Stimulated activated CD8-positive, alpha-beta memory T cell treated with anti-CD3 and anti-CD28 coated beads, Interleukin-4, amount 100 ng/mL, for 1 hour (primary cell): ENCODE measurements at places on chromosomes 12 and 14.

GRCh38 chr12:50988051-50988450 is 35.7 kb downstream of the HIGD1C start:
- DNase-seq, result no peak

DNA sequence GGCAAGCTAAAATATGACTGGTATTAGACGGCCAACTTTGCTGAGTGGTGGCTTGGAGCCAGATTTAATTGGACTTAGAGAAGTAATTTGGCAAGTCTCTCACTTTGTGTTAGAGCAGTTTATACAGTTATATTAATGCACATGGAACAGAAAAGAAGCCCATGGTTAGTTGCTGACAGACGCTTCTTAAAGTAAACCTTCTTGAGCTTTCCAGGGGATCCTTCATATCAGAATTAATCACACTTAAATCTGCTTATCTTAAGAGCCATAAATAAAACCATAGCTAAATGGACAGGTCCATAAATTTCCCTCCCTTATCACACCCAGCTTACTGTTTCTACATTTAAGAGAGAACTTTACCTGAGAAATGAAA is 9.6 kb downstream of the GSG1 start:
- no peak for DNase-seq

DNA sequence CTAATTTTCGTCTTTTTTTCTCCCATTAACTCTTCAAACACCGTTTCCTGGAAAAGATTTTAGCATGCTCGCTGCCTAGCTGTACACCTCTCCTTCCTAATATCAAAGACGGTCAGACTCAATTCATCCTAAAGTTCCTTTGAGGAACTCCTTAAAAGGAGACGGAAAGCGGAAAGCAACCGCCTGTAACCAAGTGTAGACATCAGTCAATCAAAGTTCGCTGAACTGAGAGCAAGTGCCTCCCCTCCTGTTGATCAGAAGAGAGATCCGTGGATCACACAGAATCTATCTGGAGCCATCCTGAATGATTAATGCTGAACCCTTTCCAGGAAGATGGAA is 412 bp upstream of the TEP1 start:
- DNase-seq, result no peak

DNA sequence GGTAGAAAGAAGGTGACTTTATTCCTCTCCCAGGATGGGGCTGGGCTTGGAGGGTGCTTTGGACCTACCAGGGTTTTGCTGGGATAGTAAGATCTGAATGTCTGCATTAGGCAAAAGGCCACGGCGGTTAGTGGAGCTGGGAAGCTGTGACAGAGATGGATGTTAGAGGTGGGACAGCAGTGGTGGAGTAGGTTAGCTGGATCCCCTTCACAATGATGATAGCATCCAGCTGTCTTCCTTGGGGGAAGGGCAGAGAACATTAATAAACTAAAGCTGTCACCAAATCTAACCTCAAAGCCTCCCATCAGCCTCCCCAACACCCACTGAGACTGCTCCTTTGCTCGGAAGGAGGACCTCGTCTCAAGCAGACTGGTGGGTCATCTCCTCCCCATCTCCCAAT is 104.8 kb downstream of the GPATCH2L start:
- no peak for DNase-seq

- DNase-seq, result no peak
These were observed 10.2 kb downstream of the KCNH3 start for GRCh38 chr12:49548822-49549648.

DNA sequence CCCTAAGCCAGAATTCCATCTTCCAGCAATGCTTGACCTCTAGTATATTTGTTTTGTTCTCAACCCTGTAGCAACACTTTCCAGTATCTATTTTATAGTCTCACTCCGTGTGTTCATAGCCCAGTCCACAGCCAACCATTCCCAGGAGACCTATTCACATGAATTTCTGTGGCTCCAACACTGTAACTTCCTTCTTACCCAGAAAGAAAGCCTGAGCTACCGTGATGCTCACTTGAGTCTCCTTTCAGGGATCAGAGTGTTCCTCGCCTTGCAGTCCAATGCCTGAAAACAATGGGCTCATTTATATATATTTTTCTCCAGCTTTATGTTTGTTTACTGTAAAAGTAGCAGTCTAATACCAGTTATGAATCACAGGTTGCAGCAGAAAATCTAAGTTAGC is 645.0 kb upstream of the NOVA1 start:
- DNase-seq, result no peak

GRCh38 chr12:23827353-23827752 is 122.1 kb downstream of the SOX5 start:
- DNase-seq, result no peak

GRCh38 chr12:56723352-56723751 is 1.7 kb downstream of the NACA start:
- DNase-seq, result no peak

DNA sequence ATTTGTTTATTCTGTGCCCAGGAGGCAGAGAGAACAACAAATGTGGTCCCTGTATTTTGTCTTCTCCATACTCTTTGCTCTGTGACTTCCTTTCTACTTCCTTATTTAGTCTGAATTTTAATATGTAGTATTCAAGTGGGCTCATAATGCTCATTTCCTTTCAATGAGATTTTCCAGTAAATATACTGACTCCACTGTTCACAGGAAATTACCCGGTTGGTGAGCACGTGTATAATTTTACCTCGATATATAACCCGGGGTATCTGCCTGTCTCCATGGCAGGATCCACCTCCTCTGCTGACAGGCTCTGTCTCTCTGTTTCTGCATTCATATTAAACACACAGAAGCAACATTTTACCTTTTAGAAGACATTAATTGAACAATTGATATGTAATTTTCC is 166.0 kb downstream of the SLC38A4 start:
- no peak for DNase-seq

GRCh38 chr14:60153991-60154390 is 11.2 kb downstream of the DHRS7 start:
- no peak for DNase-seq

DNA sequence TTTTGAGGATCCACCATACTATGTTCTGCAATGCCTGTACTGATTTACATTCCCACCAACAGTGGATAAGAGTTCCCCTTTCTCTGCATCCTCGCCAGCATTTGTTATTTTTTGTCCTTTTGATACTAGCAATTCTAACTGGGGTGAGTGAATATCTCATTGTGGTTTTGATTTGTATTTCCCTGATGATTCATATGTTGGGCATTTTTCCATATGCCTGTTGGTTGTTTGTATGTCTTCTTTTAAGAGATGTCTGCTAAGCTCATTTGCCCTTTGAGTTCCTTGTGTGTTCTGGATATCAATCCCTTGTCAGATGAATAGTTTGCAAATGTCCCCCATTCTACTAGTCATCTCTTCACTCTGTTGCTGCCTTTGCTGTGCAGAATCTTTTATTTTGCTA is 49.0 kb upstream of the MSRB3 start:
- no peak for DNase-seq

GRCh38 chr12:119005913-119006312 is 24.6 kb downstream of the SRRM4 start:
- no peak for DNase-seq

DNA sequence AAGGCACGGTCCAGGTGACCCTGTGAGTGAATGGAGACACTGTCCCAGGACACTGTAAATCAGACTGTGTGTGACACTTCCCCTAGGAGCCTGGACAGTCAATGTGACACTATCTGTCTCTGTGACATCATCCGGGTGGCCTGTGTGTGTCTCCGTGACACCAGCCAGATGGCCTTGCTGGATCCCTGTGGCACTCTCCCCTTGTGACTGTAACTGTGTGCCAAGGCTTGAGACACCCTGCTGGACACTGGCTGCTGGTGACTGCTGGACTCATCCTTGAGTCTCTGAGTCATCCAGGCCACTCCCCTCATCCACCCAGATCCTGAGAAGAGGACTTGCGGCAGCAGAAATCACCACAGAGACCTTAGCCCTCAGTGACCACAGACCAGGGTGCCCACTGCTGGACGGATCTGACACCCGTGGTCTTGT is 51.6 kb downstream of the MVK start:
- no peak for DNase-seq

DNA sequence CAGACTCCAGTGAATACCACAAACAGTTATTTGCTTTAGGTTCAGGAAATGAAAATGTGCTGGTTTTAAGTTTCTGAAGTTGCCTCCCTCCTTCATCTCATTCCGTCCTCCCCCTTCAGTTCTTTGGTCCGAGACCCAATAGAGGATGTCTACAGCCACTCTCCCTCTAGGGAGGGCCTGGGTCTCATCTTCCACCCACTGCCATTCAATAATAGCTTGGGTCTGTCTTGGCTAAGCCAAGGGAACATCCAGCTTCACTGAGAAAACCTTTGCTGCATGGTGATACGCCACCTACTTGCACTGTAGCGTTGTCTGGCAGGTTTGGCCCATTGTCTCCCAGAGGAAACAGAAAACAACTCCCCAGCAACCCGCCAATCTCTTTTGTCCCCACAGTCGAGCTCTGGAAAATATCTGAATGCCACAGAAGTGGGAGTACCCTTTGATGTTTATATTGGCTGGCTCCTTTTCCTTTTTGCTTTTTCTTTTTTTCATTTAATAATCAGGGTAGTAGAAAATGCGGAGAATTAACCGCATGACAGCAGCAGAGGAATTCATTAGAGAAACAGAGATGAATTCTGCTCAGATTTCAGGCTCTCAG is 380.1 kb downstream of the RAD51B start:
- no peak for DNase-seq

DNA sequence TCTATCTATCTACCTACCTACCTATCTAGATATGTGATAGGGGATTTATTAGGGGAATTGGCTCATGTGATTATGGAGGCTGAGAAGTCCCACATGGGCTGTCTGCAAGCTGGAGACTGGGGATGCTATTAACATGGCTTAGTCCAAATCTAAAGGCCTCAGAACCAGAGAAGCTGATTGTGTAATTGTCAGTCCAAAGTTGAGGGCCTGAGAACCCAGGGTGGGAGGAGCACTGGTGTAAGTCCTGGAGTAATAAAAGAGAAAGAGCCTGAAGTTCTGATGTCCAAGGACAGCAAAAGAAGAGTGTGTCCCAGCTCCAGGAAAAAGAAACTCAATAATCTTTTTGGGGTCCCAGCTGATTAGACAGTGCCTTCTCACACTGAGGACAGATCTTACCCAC is 98.5 kb upstream of the SEL1L start:
- DNase-seq, result no peak

DNA sequence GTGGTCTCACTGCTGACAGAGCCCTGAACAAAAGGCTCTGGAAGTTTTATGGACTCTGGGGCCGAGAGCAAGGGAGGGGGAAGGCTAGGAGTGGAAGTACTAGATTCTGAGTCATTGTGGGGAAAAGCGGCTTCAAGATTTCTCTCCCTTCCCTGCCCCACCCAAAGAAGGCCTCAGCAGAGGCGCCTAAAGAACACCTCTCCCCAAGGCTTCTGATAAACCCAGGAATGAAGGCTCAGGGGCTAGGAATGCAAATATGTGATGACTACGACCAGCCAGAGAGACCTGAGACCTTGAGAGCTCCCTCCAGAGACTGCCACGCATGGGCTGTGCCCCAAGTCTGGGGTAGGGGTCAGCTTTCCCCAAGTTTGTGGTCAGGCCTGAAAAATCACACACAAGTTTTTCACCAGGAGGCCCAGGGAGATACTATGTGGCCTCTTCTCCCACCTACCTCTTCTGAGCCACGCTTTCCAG is 130.7 kb upstream of the HIF1A start:
- DNase-seq, result no peak

GRCh38 chr14:80714474-80714873 is 227.1 kb downstream of the CEP128 start:
- DNase-seq, result no peak

GRCh38 chr12:53722450-53723041 is 4.7 kb downstream of the CALCOCO1 start:
- DNase-seq, result no peak

DNA sequence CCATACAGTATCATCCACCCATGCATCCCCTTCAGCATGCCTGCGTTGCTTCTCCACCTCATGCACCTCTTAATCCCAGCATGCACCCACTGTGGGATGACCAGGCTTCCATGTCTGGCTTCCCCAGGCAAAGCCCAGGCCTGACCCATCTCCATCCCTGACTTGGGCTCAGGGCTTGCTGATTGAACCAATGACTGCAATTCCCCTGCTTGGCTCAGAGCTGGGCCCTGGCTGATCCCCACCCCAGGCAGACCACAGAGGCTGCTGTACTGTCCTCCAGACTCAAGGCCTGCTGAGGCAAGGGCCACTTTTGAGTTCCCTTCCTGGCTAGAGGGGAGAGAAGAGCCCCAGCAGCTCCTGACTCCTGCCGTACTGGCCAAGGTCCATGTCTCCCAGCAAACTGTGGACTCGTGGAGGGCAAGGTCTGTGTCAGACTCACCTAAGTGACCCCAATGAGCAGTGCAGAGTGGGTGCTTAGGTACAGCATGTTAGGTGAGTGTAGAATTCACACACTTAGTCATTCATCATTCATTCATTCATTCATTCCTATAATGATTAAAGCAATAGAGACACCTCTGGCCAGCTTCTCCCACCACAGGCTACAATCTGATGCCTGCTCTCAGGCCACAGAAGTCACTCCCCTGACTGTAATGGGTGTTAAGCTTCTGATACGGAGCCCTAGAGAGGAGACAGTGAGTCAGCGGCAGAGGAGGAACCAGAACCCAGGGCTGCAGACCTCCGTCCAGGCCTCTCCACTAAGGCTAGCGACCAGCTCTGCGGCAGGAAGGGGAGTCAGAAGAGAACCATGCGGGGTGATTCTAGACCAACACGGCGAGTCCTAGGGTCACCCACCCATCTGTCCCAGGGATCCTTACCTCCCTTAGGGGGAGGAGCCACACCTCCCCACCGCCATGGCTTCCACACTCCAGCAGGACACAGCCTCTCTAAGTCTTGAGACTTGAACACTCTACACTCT is 2.9 kb downstream of the BEGAIN start:
- DNase-seq, result no peak

DNA sequence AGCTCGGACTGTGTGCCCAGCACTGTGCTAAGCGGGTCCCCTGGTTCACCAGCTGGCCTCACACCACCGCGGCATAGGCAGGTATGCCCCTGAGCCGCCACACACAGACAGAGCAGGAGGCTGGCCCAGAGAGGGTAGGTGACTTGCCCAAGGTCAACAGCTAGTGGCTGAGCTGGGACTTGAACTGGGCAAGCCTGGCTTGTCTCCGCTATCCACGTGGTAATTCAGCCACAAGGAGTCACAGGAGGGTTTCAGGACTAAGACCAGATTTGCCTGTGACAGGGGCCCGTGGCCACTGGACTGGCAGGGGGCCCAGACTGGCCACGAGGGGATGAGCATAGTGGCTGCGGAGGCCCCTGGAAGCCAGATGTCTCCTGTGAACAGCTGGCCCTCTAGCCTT is 47.7 kb downstream of the NCOR2 start:
- no peak for DNase-seq

DNA sequence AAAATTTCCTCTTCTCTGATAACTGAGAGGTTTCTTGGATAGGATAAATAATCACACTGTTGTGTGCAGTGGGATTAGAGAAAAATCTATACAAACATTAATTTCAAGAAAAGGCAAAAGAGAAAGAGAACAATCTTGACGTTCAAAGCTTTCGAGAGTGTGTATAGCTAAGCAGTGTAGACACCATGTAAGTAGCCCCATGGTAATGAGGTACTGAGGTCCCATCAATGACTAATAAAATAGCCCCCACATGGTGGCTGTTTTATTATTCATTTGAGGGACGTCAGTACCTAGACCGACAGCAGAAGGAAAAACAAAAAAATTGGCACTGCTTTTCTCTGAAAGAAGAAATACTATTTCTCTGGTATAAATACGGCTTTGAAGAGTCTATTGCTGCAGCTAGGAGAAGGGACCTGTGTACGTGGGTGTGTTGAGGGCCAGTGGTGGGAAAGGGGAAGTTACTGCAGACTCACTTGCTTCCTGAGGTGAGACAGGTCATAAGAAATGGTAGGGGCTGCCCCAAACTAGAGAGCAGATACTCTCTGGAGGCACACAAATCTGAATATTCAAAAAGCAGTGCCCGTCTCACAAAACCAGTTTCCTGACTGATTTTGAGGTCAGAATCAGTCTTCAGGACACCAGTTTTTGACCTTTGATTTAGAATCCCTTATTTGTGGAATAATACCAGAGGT is 339.8 kb downstream of the EMP1 start:
- DNase-seq, result no peak
